ENCODE measurements at places on chromosomes 3 and 15. TPM values are rescaled to one million over a fixed set of nuclear protein-coding genes. Genes with fewer than 3 reads are reported as not detected.

- no peaks in the 10 kb centered on the region for H3K36me3 ChIP-seq
- H3K4me3 ChIP-seq = peak overlapping the region; percentile 3
- no peaks in the 10 kb centered on the region for H3K4me1 ChIP-seq
- no peaks in the 10 kb centered on the region for H3K27me3 ChIP-seq
Measured at GRCh38 chr3:114454551-114455251, 160.9 kb downstream of the TIGIT start.

TGFBR2 gene
- 53.5 TPM for total RNA-seq

- H3K27me3 ChIP-seq = no peaks in the 10 kb centered on the region
- H3K4me1 ChIP-seq = no peaks in the 10 kb centered on the region
- H3K27ac ChIP-seq = no peak overlapping the region
- H3K4me3 ChIP-seq = no peak overlapping the region
- no peaks in the 10 kb centered on the region for H3K36me3 ChIP-seq
Measured at GRCh38 chr3:117706037-117706436, 996.5 kb downstream of the TUSC7 start.

DNA sequence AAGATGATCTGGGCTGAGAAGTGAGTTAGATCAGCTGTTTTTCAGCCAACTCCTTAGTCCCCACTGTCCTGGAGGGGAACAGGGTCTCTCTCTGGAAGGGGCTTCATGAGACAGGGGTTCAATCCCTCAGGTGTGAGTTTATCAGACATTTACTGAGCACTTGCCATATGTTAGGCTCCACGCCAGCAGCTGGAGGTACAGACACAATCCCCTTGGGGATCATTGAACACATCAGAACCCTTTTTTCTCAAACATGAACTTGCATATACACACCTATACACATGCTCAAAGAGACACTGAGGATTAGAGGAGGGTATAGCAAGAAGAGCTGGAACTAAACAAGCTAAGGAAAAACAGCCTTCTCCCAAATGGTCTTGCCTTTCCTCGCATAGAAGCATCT, 5.5 kb upstream of the BMF start:
- H3K36me3 ChIP-seq = no peaks in the 10 kb centered on the region
- DNase-seq = no peak
- no peak overlapping the region for H3K27ac ChIP-seq
- H3K4me3 ChIP-seq = no peak overlapping the region
- H3K27me3 ChIP-seq = no peaks in the 10 kb centered on the region

DNA sequence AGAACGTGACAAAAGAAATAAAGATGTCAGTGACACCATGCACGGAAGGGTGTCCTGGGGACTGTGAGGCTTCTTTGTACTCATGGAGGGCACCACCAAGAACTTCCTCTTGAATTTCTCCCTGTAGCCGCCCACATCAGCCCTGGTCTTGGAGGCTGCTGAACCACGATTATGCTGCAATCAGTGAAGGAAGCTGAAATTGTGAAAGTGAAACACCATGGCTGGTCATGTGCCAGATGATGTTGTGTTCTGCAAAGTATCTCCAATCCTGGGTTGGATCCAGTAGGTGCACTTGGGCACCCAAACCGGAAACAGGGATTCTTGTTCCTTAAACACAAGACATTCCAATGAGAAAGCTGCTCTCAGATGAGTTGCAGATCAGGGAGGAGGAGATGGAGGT, 104.4 kb upstream of the GOLGA6L6 start:
- H3K27ac ChIP-seq = no peak overlapping the region
- no peaks in the 10 kb centered on the region for H3K4me1 ChIP-seq
- no peak for DNase-seq
- H3K27me3 ChIP-seq = no peaks in the 10 kb centered on the region
- no peaks in the 10 kb centered on the region for H3K36me3 ChIP-seq

TBC1D23 gene
- total RNA-seq = 35.6 TPM

DNA sequence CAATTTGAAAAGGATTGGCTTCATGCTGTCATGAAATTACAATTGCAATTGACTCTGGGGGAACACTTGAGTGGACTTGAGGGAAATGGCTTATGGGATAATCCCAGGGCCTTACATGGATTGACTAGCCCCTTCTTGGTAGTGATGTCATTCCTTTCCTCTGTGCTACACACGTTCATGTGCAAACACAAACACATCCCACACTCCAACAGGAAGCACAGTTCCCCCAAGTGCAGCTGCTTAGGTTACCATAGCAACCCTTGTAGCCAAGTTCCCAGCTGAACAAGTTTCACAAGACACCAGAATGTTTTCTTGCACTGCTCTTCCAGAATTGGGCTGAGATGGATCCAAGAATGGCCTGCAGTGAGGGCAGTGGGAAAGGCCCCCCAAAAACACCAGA, 217.0 kb downstream of the ZNF621 start:
- no peaks in the 10 kb centered on the region for H3K4me1 ChIP-seq
- H3K27me3 ChIP-seq = no peaks in the 10 kb centered on the region
- H3K36me3 ChIP-seq = no peaks in the 10 kb centered on the region
- H3K27ac ChIP-seq = no peak overlapping the region

- no peaks in the 10 kb centered on the region for H3K36me3 ChIP-seq
- no peak for DNase-seq
- H3K4me1 ChIP-seq = no peaks in the 10 kb centered on the region
- H3K4me3 ChIP-seq = no peak overlapping the region
- H3K27me3 ChIP-seq = no peaks in the 10 kb centered on the region
Measured at GRCh38 chr3:95352471-95352870, 1289.6 kb downstream of the NSUN3 start.

UPK1B gene
- not detected for total RNA-seq

All from colonic mucosa (tissue), 4 donors.